ENCODE measurements at places on chromosomes 7 and 10. TPM values are rescaled to one million over a fixed set of nuclear protein-coding genes. Genes with fewer than 3 reads are reported as not detected.
A peak's percentile ranks its signal among the peaks of the same experiment; 100 is the strongest.

DNA sequence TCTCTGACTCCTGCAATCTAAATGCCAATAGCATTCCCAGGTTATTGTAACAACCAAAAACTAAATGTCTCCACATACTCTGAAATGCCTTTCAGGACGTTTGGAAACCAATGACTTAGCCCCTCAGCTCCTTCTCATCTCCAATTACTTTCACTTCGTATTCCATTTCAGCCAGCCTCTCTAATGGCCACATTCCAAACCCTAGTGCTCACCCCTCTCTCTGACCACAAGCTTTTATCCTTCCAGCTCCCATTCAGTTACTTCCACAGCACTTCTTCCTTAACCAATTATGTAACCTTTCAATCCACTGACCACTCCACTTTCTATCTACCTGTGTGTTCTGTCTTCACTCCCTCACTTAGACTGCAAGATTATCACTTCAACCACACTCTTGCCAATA lies 4.3 kb downstream of the NOC3L start:
- peaks cover 22% of the 10 kb centered on the region for H3K36me3 ChIP-seq
- H3K4me3 ChIP-seq: no peak overlapping the region
- H3K27me3 ChIP-seq: no peaks in the 10 kb centered on the region
- H3K27ac ChIP-seq: no peak overlapping the region
- no peak for DNase-seq
- peaks cover 19% of the 10 kb centered on the region for H3K4me1 ChIP-seq

- H3K4me3 ChIP-seq: no peak overlapping the region
- peaks cover 51% of the 10 kb centered on the region for H3K36me3 ChIP-seq
- peaks cover 7% of the 10 kb centered on the region for H3K4me1 ChIP-seq
- no peaks in the 10 kb centered on the region for H3K27me3 ChIP-seq
- H3K27ac ChIP-seq: no peak overlapping the region
Observed at GRCh38 chr7:30430276-30430675, 48.3 kb downstream of the NOD1 start.

- H3K4me1 ChIP-seq: peaks cover 13% of the 10 kb centered on the region
- H3K27me3 ChIP-seq: peaks cover 23% of the 10 kb centered on the region
Observed at GRCh38 chr7:106152313-106152665, 40.2 kb upstream of the SYPL1 start.

- H3K4me1 ChIP-seq: peaks cover 7% of the 10 kb centered on the region
- no peak overlapping the region for H3K4me3 ChIP-seq
- no peak overlapping the region for H3K27ac ChIP-seq
Observed at GRCh38 chr10:89373916-89374711, 3.7 kb upstream of the IFIT1B start.

GRCh38 chr10:9076066-9076465 lies 1021.6 kb downstream of the GATA3 start:
- H3K4me3 ChIP-seq: no peak overlapping the region
- H3K4me1 ChIP-seq: no peaks in the 10 kb centered on the region
- peaks cover 1% of the 10 kb centered on the region for H3K27me3 ChIP-seq
- no peak for DNase-seq
- H3K27ac ChIP-seq: no peak overlapping the region

DNA sequence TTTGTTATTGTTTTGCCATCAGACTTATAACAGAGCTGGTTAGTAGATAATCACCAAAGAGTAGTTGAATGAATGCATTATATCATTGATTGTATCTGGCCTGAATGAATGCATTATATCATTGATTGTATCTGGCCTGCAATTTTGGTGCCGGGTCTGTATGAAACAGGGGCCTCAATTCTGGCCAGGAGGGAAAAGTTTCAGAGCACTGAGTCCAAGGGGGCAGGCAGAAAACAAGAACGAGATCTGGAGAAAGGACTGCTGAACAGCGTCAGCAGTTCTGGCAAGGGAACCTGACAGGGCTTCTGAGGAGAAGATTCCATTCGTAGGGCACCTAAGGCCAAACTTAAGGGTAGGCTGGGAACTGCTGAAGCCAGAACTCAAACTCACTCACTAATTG lies 128.0 kb downstream of the SEMA3C start:
- no peak overlapping the region for H3K4me3 ChIP-seq
- no peak for DNase-seq
- H3K27me3 ChIP-seq: no peaks in the 10 kb centered on the region

DNA sequence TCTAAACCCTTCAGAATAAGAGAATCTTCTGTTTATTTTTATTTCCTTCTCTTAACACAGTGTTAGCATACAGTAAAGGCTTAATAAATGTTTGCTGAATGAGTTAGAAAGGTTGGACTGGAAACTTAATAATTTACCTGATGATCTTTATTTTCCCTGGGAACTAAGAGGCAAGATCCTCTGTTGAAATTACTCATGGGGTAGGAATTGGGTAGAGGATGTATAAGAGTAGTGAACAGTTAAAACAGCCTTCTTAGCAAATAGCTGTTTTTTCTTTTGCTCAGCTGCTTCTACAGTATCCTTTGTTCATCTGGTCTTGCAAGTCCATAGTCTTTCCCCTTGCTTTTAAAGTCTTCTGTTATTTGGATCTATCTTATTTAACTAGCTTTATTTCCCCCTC lies 80.0 kb downstream of the AKAP9 start:
- H3K27ac ChIP-seq: no peak overlapping the region
- no peaks in the 10 kb centered on the region for H3K4me1 ChIP-seq
- peaks cover 20% of the 10 kb centered on the region for H3K36me3 ChIP-seq
- no peak for DNase-seq
- no peaks in the 10 kb centered on the region for H3K27me3 ChIP-seq

GRCh38 chr10:13928451-13928850 lies 341.7 kb downstream of the PRPF18 start:
- peaks cover 6% of the 10 kb centered on the region for H3K4me1 ChIP-seq
- no peak overlapping the region for H3K4me3 ChIP-seq
- H3K27ac ChIP-seq: no peak overlapping the region

DNA sequence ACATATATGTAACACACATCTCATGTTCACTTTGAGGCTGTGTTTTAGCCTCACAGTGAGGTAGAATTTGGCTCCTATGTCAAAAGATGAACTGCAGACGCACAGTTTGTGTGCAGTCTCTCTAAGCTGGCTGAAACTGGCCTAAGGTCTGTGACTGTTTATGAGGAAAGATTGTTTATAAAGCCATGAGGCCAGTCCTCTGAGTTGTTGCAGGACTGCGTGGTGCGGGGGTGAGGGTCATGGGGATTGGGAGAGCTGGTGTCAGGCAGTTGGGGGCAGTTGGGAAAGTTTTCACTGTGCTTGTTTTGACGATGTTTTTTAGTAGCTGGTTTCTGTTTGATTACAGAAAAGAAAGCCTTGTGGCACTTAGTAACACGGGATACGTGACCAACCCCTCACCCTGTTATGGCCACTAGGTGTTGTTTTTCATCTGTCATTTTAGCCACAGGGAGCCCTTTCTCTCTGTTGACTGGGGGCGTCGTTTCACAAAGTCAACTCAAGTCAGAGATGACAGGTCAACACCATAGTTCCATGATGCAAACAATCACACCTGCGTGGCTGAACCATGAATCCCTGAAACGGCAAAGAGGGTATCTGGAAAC lies 310.9 kb downstream of the CCDC3 start:
- H3K36me3 ChIP-seq: no peaks in the 10 kb centered on the region
- no peaks in the 10 kb centered on the region for H3K4me1 ChIP-seq
- DNase-seq: no peak

- no peak overlapping the region for H3K27ac ChIP-seq
- DNase-seq: no peak
- no peak overlapping the region for H3K4me3 ChIP-seq
Observed at GRCh38 chr10:62661143-62661542, 143.4 kb upstream of the ADO start.

DNA sequence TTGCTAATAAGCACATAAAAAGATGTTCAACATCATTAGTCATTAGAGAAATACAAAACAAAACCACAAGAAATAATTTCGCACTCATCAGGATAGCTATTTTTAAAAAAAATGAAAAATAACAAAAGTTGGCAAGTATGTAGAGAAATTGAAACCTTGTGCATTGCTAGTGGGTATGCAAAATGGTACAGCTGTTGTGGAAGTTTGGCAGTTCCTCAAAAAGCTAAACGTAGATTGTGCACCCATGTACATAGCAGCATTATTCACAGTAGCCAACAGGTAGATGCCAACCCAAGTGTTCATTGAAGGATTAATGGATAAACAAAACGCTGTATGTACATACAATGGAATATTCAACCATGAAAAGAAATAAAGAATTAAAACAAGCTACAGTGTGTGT lies 35.3 kb upstream of the STARD3NL start:
- no peak for DNase-seq
- H3K4me1 ChIP-seq: no peaks in the 10 kb centered on the region
- H3K27me3 ChIP-seq: peaks cover 8% of the 10 kb centered on the region
- H3K36me3 ChIP-seq: no peaks in the 10 kb centered on the region
- no peak overlapping the region for H3K4me3 ChIP-seq

- peak; percentile 59 for DNase-seq
- H3K36me3 ChIP-seq: no peaks in the 10 kb centered on the region
- no peak within 1 kb of the TSS for H3K27ac ChIP-seq
- peaks cover 65% of the 10 kb centered on the region for H3K27me3 ChIP-seq
- peaks cover 2% of the 10 kb centered on the region for H3K4me1 ChIP-seq
Observed at GRCh38 chr10:114239117-114239993, at the start of gene VWA2. VWA2 (plus strand) TSS chr10:114239254; CDS start chr10:114248714, 9,460 bp downstream.

- H3K4me1 ChIP-seq: no peaks in the 10 kb centered on the region
- no peaks in the 10 kb centered on the region for H3K36me3 ChIP-seq
- no peak overlapping the region for H3K27ac ChIP-seq
- H3K27me3 ChIP-seq: peaks cover 2% of the 10 kb centered on the region
Observed at GRCh38 chr10:8962249-8962648, 907.8 kb downstream of the GATA3 start.

- H3K4me3 ChIP-seq: no peak overlapping the region
- H3K4me1 ChIP-seq: no peaks in the 10 kb centered on the region
- DNase-seq: no peak
- H3K27ac ChIP-seq: no peak overlapping the region
- no peaks in the 10 kb centered on the region for H3K27me3 ChIP-seq
- peaks cover 3% of the 10 kb centered on the region for H3K36me3 ChIP-seq
Observed at GRCh38 chr7:133570321-133570720, 317.4 kb downstream of the EXOC4 start.

GRCh38 chr7:104908636-104909035 lies 105.4 kb upstream of the KMT2E start:
- no peak overlapping the region for H3K27ac ChIP-seq
- H3K36me3 ChIP-seq: no peaks in the 10 kb centered on the region
- no peak overlapping the region for H3K4me3 ChIP-seq
- DNase-seq: no peak

DNA sequence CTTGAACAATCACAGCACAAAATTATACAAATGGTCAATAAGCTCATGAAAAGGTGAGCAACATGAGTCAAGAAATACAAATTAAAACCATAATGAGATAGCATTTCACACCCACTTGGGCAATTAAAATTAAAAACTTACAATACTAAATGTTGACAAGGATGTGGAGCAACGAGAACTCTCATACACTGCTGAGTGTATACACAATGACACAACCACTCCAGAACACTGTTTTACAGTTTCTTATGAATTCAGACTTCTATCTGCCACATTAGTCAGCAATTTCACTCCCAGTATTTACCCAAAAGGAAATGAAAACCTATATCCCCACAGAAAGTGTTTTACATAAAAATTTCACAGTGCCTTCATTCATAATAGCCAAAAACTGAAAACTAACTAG lies 31.1 kb downstream of the GDI2 start:
- H3K27ac ChIP-seq: peak overlapping the region; percentile 59
- H3K4me3 ChIP-seq: no peak overlapping the region
- DNase-seq: no peak
- H3K4me1 ChIP-seq: peaks cover 43% of the 10 kb centered on the region

GRCh38 chr10:27664461-27664860 lies 81.2 kb downstream of the MKX start:
- no peak overlapping the region for H3K4me3 ChIP-seq
- no peak for DNase-seq
- no peaks in the 10 kb centered on the region for H3K4me1 ChIP-seq
- H3K27ac ChIP-seq: no peak overlapping the region
- peaks cover 33% of the 10 kb centered on the region for H3K27me3 ChIP-seq

The HGF gene
- total RNA-seq: not detected

The SPOCK2 gene
- total RNA-seq: 370 TPM

The PPIA gene
- 1,658 TPM for total RNA-seq

The FAM25C gene
- not detected for total RNA-seq

The PALD1 gene
- 1.4 TPM for total RNA-seq

The CNPY1 gene
- total RNA-seq: not detected

The MALRD1 gene
- total RNA-seq: not detected

The AKR1C3 gene
- 1.8 TPM for total RNA-seq

The PRRT4 gene
- total RNA-seq: 0.28 TPM

The PNLIPRP2 gene
- total RNA-seq: not detected

Measured in activated naive CD8-positive, alpha-beta T cell treated with anti-CD3 and anti-CD28 coated beads, Interleukin-2, amount 10 ng/mL, durations not matched to agents 7 days and 5 days (primary cell).